ENCODE measurements at places on chromosomes 1 and 21.
A peak's percentile ranks its signal among the peaks of the same experiment; 100 is the strongest.

DNA sequence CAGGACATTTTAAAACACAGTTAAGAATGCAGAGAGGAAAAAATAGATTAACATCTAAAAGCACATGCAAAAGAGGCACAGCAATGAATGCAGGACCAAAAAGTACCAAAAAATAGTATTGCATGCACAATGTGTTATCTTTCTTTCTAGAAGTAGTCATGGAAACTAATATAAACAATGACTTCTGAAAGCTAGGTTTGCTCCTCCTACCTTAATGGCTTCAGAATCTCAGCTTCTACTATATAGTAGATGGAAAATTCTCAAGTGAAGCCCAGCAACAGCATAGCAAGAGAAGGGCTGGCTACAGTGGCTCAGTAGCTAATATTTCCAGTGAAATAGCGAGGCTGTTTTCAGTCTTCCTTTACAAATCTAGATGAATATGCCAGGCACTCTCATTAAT lies 125.1 kb downstream of the CRB1 start:
- peak; percentile 44 for DNase-seq

DNA sequence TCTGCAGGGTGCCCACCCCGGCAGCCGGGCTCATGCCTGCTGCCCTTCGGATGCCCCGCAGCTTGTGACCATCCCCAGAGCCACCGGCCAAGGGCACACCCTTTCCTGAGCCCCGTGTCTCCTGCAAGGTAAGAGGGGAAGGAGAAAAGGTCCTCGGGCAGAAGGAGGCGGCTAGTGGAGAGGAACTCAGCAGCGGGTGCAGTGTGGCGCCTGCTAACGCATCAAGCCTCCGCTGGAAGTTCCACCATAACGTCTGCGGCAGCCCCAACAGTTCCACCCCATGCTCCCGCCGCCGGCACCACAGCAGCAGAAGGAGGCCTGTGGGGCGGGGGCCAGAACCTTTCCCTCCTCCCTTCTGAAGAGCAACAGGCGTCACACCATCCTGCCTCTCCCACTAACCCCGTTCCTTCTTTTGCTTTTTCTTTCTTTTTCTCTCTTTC lies 990 bp downstream of the VWA5B1 start:
- DNase-seq: peak; percentile 12

DNA sequence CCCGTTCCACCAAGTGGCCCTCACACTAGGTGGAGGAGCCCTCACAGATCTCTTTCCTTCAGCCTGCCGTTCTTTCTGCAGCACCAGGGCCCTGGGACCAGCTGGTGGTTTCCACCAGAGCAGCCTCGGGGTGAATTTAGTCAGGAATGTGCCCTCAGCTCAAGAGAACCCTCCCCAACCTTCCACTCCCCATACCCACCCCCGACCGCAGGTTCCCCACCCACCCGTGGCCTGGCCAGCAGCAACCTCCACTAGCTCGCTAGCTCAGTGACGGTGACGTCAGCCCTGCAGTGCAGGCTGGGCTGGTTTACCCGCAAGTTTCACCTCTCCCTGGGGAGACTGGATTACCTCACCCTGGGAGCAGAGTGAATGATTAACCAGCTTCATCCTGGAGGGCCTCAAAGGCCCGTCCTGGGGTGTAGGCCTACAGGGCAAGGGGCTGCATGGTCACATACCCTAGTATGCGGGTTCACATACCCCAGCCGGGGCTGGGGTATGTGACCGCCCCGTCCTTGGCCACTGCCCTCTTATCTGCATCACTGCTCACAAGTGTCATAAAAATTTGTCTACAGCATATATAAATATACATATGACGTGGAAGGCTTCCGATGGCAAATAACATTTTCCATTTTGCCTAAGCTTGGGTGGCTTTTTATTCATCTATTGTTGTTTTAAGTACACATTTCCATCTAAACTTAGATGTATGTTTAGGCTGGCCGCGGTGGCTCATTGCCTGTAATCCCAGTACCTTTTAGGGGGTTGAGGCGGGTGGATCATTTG lies 24.5 kb downstream of the ELF3 start:
- DNase-seq: no peak

- no peak for DNase-seq
Observed at GRCh38 chr1:213519098-213519497, 468.1 kb downstream of the RPS6KC1 start.

DNA sequence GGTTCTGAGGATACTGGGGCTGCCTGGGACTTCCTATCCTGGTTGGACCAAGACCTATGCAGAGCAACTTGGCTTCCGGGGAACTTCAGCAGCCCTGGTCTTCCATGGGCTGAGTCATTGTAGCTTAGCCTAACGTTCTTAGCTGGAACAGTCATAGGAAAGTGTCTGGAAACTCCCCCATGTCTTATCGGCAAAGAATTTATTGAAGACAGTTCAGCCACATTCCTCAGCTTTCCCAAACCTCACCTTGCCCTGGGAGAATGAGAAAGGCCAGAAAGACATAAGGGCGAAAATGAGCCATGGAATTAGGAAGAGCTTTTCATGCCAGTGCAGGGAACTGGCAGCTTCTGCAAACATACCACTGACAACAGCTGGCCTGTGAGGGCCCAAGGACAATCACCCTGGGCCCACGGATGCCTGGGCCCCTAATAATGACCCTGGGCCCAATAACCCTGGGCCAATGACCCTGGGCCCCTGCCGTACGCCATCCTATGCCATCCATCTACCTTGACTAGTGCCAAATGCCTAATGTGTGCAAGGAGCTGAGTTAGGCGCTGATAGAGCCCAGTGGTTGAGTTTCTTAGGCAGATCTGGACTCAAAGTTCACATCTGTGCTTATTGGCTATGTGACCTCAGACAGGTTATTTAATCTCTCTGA lies 114.4 kb upstream of the GADD45A start:
- no peak for DNase-seq

DNA sequence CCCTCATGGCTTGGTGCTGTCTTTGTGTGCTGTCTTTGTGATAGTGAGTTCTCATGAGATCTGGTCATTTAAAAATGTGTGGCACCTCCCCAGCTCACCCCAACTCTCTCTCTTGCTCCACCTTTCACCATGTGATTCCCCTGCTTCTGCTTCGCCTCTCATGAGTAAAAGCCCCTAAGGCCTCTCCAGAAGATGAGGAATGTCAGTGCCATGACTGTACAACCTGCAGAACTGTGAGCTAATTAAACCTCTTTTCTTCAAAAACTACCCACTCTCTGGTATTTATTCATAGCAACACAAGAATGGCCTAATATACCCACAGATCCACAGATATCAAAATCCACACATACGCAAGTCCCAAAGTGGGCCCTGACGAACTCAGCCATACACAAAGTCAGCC lies 88.9 kb upstream of the PPP2R5A start:
- DNase-seq: no peak

- DNase-seq: no peak
Observed at GRCh38 chr1:89288051-89288340, 15.3 kb upstream of the GBP5 start.

GRCh38 chr21:30081506-30081905 lies 85.1 kb downstream of the CLDN17 start:
- no peak for DNase-seq

DNA sequence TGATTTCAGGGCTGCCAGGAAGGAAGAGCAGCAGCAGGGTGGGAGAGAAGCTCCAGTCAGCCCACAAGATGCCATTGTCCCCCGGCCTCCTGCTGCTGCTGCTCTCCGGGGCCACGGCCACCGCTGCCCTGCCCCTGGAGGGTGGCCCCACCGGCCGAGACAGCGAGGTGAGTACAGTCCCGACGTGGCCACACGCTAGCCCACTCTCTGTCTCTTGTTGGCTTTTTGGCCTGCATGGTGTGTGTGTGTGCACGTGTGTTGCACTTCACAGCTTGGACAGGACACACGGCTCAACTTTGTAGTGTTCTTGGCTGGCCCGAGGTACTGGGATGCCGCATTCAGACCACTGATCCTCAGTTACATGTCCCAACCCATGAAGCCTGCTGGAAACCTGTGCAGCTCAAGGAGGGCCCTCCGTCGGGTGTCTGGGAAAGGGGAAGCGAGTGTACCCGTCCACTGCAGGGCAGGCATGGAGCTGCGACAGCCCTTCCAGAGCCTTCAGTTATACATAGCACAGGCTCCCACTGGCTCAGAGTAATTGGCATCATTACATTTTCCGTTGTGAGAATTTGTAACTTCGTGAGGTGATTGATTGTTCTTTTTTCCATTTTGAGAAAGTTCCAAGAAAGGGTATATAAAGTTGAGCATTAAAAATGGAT lies 454 bp downstream of the CORT start:
- DNase-seq: no peak

DNA sequence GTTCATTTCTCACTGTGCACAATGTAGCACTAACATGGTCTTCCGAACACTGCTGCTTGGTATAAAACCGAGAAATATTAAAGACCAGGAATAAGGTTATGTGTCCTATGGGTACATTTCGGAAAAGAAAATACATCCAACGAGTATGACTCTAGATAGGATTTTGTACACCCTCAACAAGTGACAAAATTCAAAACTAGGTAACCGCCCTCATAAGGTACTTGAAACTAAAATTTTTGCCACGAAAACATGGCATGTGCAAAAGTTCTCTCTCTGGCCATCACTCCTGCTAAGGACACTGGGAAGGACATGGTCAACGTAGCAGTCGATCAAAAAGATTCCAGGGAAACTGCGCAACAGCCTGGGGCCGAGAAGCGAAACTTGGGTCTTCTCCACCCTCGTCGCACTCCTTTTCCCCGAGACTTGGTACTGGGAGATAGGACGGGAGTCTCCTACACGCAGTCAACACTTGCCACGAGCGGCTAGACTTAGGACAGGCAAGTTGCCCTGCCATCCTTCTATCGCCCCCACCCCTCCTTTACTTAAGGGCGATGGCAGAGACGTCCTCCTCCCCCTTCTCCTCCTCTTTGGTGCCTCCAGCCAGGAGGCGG lies 338 bp upstream of the TOR1AIP1 start:
- DNase-seq: no peak

DNA sequence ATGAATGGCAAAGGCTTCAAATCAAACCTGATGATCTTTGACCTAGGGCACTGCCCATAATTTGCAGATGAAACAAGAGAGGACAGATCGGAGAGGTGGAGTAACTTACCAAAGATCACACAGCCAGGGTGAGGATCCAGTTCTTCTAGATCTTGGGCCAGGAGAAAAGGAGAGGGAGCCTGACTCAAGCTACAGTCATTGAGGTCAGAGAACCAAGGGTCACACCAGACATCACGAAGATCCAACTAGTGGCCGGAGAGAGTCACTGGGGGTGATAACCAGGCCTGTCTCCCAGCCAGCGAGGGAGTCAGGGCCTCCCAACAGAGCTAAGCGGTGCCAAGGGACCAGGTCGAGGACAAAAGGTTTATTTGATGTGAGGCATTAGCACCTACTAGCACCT lies 115.0 kb downstream of the RIPK4 start:
- DNase-seq: no peak

- peak; percentile 25 for DNase-seq
Observed at GRCh38 chr1:53326598-53327181, 1.2 kb downstream of the LRP8 start.

- no peak for DNase-seq
Observed at GRCh38 chr21:38041493-38041892, 125.2 kb upstream of the KCNJ6 start.

DNA sequence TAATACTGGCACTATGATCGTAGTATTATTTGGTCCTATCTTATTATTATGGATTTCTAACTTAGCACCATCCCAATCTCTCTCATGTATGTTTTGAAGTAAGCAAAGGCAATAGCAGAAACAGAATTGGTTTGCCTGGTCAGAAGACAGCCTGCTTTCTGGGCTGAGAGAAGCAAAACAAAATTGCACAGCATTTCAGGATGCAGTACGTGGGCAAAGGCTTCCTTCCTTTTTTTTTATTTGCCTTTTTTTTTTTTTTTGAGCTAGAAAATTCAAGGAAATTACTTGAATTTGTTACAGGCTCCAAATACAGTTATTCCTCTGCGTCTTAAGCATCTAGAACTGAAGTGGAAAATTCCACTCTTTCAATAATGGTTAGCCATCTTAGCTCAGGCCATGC lies 8.8 kb downstream of the CDA start:
- no peak for DNase-seq

DNA sequence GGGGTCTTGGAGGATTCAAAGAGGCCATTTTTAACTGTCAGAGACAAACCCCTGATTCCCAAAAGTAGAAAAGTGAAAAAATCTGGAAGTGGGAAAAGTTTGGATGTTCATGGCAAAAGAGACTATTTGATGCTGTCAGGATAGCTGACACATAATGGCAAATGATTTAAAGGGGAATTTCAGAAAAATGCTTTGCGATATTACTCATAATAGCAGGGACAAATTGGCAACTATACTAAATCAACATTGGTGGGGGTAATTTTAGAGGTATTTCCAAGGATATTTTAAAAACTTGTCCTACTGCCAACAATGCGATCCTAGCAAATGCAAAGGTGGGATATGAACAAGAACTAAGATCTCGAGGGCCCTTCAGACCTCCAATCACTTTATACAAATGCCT lies 5.3 kb upstream of the GSTM4 start:
- DNase-seq: no peak

GRCh38 chr1:90308421-90308820 lies 313.5 kb downstream of the ZNF326 start:
- DNase-seq: no peak

- no peak for DNase-seq
Observed at GRCh38 chr1:236228411-236228810, 53.3 kb downstream of the ERO1B start.

- DNase-seq: no peak
Observed at GRCh38 chr1:89887270-89887669, 66.4 kb downstream of the LRRC8D start.

- no peak for DNase-seq
Observed at GRCh38 chr1:72066431-72066830, 215.9 kb downstream of the NEGR1 start.

GRCh38 chr1:159141584-159142390 lies 29.6 kb upstream of the CADM3 start:
- DNase-seq: no peak

GRCh38 chr1:202540014-202540413 lies 170.2 kb downstream of the SYT2 start:
- no peak for DNase-seq

DNA sequence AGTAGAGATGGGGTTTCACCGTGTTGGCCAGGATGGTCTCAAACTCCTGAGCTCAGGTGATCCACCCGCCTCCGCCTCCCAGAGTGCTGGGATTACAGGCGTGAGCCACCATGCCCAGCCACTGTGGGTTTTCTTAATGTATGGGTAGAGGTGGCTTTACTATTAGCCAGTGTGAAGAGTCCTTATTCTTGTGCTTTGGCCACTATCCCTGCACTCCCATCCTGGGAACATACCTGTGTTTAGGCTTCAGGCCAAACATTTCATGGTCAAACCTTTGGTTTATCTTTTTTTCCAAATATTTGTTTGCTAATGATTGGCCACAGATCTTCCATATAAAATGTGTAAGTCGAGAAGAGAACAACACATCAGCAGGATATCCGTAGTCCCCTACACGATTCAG lies 16.5 kb downstream of the FMO5 start:
- DNase-seq: no peak

GRCh38 chr1:44999232-44999631 lies 11.9 kb downstream of the HECTD3 start:
- DNase-seq: no peak

- no peak for DNase-seq
Observed at GRCh38 chr1:175390081-175390481, 197.5 kb upstream of the KIAA0040 start.

GRCh38 chr1:109790735-109791494 lies 27.2 kb upstream of the EPS8L3 start:
- peak; percentile 88 for DNase-seq
